ENCODE measurements at places on chromosomes 2 and 18.
A peak's percentile ranks its signal among the peaks of the same experiment; 100 is the strongest.

GRCh38 chr2:231545105-231545902 lies 15.1 kb upstream of the NMUR1 start:
- no peak for DNase-seq

- no peak for DNase-seq
Measured at GRCh38 chr18:59881728-59882656, 17.8 kb upstream of the PMAIP1 start.

GRCh38 chr18:58354051-58354450 lies 274.8 kb downstream of the ALPK2 start:
- DNase-seq = no peak

- no peak for DNase-seq
Measured at GRCh38 chr2:161134547-161135518, 25.4 kb upstream of the TANK start.

DNA sequence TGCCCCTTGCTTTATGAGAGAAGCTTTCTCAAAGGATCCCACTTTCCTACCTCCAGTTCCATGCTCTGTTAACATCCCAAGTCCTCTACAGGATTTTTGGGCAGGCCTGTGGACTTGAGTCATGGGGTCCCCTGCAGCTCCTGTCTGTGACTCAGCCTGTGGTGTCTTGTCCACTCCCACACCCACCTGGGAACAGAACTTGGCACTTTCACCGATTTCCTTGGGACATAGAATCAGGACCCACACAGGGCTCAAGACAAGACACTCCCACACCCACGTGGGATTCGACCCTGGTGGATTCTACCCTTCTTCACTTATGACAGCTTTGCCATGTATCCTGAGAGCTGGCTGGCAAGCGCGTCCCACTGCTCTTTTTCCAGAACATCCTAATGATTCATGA lies 30.7 kb upstream of the HDAC4 start:
- DNase-seq = no peak

DNA sequence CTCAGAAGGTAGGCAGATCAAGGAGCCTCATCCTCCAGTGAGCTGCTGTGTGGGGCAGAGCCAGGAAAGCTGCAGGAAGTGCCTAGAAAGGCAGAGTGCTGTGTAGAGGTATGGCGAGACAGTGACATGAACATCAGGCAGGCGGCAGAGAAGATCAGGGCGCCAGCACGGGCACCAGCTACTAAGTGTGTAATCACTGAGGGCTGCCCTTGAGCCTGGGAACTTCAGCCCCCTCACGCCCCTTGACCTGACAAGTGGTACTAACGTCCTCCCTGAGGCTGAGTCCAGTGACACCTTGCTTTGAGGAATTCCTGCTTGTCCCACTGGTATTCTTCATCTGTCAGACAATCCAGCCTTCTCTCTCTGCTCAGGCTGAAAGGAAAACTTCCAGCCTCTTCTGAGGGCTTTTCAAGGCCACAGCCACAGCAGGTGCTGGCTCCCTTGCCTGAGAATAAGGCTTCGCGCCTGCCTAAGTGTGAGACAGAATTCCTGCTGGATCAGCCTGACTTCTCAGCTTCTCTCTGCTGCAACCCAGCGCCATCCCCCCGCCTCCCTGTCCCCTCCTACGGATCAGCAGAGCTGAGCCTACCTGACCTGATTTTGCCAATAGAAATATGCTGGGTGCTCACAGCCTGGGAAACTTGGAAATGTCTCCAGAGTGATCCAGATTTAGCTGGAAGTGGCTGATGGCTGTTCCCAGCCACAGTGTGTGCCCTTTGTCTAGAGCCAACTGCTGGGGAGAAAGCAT lies 148.0 kb downstream of the SMAD7 start:
- DNase-seq = peak; percentile 85

- DNase-seq = peak; percentile 62
Measured at GRCh38 chr2:182761903-182762302, 45.8 kb downstream of the DNAJC10 start.
